ENCODE measurements at places on chromosomes 7 and 10. TPM values are rescaled to one million over a fixed set of nuclear protein-coding genes. Genes with fewer than 3 reads are reported as not detected.

GRCh38 chr7:50828116-50828515 is 45.4 kb upstream of the GRB10 start:
- no peak for DNase-seq

NEBL gene
- total RNA-seq = under 0.01 TPM

- peak; percentile 19 for DNase-seq
Observed at GRCh38 chr10:79189853-79190435, 121.2 kb downstream of the ZMIZ1 start.

SPAM1 gene
- not detected for total RNA-seq

MYOZ1 gene
- total RNA-seq = 0.18 TPM

- DNase-seq = no peak
Observed at GRCh38 chr10:124222318-124222987, 129.1 kb upstream of the CHST15 start.

TCF7L2 gene
- 1.3 TPM for total RNA-seq

RBM20 gene
- total RNA-seq = under 0.01 TPM

DNA sequence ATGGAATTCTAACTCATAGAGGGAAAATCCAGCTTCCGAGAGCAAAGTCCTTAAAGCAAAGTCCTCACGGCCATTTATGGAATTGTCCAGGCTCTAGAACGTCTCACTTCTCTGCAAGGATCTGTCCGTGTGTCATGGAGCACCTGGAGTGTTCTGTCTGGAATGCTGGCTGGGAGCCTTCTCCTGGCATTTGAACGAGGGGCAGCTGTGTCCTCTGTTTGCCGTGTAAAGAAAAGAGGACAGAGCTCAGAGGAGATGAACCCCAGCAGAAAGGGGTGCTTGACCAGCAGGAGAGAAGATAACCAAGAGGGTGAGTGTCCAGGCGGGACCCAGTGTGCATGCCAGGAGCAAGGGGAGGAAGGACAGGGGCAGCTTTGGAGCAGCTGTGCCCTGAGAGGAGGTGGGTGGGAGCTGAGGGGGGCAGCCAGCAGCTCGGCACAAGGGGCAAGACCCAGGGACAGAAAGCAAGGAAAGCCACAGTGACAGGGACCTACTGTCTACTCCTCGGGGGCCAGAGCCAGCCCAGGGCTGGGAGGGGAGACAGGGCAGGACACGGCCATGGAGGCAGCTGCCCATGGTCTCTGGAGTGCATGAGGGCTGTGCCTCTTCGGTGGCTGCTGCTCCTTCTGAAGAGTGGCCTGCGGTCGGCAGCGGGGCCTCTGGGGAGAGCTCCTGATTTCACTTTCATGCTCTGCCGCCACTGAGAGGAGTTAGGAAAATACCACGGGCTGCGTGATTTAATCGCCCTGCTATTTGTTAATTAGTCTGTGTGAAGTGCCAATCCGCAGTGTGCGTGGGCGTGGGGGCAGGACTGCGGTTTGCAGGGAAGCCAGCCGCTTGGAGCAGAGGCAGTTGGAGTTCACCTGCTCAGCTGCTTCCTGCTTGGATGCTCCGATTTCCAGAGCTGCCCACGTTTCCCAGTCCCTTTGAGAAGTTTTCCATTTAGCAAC is 149.3 kb upstream of the SHH start:
- no peak for DNase-seq

DNA sequence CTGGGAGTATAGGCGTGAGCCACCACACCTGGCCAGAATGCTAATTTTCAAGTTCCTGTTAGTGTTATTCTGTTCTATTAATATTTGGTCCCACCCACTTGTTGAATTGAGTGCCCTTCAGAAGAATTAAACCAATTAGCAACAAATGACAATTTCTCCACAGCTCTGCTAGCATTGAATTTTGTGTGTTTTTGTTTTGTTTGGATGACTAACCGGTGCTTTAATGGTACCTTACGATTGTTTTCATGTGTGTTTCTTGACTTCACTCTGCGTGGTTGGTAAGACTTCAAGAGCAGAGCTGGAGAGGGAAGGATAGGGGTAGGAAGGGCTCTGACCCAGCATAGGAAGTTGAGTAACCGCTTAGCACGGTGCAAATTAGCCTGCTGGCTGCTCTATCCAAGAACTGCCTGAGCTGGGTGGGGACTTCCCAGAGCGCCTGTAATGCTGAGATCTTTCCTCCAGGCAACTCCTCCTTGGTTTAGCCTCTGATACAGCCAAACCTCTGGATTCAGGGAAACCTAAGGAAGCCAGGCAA is 4.6 kb downstream of the ARPC1B start:
- DNase-seq = peak; percentile 88

GRCh38 chr7:98372993-98373392 is 27.9 kb downstream of the BAIAP2L1 start:
- DNase-seq = peak; percentile 81

C10orf105 gene
- under 0.01 TPM for total RNA-seq

MARCHF5 gene
- 20.8 TPM for total RNA-seq

DNA sequence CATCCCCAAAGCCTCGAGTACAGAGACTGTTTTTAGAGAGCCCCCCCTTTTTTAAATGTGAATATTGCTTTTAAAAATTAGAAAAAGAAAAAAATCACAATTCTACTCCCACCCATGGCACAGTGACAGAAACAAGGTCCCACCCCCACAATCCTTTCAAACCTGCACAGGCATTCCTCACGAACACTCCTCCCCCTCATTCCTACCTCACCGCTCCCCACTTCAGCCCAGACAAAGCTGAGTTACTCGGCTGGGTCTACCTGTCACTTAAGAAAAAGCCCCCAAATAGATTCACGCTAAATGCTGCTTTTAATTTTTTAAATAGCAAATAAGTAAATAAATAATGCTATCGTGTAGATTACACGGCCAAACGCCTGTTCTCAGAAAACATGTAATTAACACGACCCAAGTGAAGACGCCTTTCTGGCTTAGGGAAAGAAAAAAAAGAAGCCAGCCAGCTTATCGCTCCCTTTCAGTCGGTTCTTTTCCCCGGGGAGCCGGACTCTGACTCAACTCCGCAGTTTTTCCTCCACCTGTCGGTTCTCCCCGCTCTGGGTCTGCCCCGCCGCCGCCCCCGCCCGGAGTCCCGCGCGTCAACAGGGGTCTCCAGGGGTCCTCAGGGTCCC is 739 bp downstream of the MPP7 start:
- no peak for DNase-seq

DNA sequence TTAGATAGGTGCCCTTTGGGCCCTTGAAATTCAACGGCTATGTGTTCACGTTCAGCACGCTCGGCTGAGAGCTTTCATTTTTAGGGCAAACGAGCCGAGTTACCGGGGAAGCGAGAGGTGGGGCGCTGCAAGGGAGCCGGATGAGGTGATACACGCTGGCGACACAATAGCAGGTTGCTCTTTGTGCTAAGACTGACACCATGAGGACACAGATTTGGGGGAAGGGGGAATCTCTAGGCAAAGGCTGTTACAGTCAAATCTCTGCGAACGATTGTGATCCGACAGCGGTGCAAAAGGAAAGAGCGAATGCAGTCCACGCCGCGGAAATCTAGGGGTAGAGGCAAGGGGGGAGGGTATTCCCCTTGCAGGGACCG is 667 bp downstream of the KLLN start:
- peak; percentile 57 for DNase-seq

DNA sequence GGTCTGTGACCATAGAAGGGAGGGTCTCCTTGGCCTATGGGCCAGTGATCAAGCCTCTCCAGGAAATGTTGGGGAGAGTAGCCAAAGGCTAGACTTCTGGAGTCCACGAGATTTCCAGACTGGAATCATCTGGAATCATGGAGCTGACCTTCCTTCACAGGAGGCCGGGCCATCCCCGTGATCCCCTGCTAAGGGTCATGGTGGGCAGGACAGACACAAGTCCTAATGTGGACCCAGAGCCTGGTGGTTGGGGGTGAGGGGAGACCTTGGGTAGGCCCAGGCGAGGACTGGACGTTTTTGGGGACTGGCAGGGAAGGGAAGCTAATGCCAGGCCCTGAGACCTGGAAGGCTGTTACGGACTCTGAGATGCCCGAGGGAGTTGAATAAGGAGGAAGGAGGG is 9.8 kb upstream of the GRID1 start:
- no peak for DNase-seq

IFIT1 gene
- total RNA-seq = 7.5 TPM

SLC39A12 gene
- not detected for total RNA-seq

DNA sequence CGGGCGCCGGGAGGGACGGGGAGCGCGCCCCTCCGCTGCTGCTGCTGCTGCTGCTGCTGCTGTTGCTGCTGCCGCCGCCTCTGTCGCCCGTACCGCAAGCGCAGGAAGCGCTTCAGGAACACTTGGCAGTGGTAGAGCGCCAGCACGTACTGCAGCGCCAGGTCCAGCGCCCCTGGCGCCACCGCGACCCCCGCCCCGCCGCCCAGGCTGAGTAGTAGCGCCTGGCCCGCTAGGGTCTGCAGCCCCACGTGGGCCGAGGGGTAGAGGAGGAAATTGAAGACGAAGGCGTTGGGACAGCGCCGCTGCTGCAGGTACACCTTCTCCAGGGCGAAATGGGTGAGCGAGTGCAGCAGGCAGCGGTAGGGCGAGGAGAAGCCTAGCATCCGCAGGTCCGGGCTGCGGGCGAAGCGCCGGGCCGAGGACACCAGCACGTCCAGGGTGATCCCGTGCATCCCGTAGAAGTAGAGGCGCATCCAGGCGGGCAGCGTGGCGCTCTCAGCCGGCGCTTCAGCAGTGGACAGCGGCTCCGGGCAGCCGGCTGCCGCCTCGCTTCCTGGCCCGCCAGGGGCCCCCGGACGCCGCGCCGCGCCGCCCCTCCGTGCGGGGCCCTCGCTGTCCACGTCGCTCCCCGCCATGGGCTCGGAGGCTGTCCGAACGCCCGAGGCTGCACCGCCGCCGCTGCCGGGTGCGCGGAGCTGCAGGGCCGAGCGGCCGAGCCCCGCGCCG is at the start of gene TMEM229A:
Gene TMEM229A, minus strand, starts transcription at position 699 of the 726 bp plus-strand sequence. Its CDS starts 64 bp downstream, at position 635.
- DNase-seq = peak; percentile 28

UTF1 gene
- not detected for total RNA-seq

RPP30 gene
- 45.8 TPM for total RNA-seq

FAM241B gene
- total RNA-seq = 0.18 TPM

- peak; percentile 74 for DNase-seq
Observed at GRCh38 chr7:2864999-2865670, 21.0 kb upstream of the GNA12 start.

POLR2J2 gene
- 1.3 TPM for total RNA-seq

GHRHR gene
- total RNA-seq = not detected

KCNMA1 gene
- total RNA-seq = 25.6 TPM

CABCOCO1 gene
- total RNA-seq = 0.18 TPM

- peak; percentile 74 for DNase-seq
Observed at GRCh38 chr10:15227611-15228372, 59.3 kb upstream of the NMT2 start.

DNA sequence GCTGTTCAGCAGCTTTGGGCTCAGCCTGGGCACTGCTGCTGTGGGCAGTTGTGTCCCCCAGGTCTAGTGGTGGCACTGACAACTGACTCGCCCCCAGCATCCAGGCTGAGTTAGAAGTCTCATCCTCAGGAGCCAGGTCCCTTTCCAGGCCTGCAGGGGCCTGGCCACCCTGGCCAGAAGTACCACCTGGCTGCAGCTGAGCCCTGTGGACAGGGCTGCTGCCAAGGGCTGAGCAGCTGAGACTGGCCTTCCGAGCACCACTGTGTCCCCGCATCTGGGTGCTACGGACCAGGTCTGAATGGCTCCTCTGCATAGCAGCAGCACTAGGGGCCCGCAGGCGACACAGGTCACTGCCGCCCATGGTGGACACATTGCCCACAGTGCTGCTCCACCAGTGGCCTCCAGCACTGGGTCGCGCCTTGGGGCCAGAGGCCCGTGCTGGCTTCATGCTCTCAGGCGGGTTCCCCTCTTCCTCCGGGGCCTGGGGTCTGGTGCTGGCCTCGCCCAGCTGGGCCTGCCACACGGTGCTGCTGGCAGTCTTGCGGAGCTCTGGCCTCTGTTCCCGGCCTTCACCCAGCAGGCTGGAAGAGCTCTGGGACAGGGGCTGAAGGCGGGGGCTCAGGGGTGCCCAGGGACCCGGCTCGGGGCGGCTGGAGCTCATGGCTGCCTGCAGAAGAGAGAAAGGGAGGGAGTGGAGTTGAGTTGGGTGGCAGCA is 6.2 kb downstream of the GPRIN2 start:
- DNase-seq = no peak

GRCh38 chr7:791519-791918 is 40.8 kb upstream of the SUN1 start:
- no peak for DNase-seq

FFAR4 gene
- total RNA-seq = not detected
